Activated T-helper 2 cell treated with anti-CD3 and anti-CD28 coated beads, Interferon-gamma antibody, Interleukin-2, Interleukin-4, amounts not matched to agents 10 μg/mL and 5 μg/mL and 100 μg/mL, durations not matched to agents 14 hours and 24 hours and 36 hours (primary cell): ENCODE measurements at places on chromosomes 2 and 18. TPM values are rescaled to one million over a fixed set of nuclear protein-coding genes. Genes with fewer than 3 reads are reported as not detected.

ZCCHC2 gene
- 43.8 and 48.6 TPM in 2 replicates for total RNA-seq

ERMN gene
- 1.9 and 2.0 TPM in 2 replicates for total RNA-seq

CFAP65 gene
- not detected in 2 replicates for total RNA-seq

NYAP2 gene
- not detected in 2 replicates for total RNA-seq

- DNase-seq: no peak
These were observed 27.8 kb downstream of the CACNB4 start for GRCh38 chr2:152071092-152071491.

DNA sequence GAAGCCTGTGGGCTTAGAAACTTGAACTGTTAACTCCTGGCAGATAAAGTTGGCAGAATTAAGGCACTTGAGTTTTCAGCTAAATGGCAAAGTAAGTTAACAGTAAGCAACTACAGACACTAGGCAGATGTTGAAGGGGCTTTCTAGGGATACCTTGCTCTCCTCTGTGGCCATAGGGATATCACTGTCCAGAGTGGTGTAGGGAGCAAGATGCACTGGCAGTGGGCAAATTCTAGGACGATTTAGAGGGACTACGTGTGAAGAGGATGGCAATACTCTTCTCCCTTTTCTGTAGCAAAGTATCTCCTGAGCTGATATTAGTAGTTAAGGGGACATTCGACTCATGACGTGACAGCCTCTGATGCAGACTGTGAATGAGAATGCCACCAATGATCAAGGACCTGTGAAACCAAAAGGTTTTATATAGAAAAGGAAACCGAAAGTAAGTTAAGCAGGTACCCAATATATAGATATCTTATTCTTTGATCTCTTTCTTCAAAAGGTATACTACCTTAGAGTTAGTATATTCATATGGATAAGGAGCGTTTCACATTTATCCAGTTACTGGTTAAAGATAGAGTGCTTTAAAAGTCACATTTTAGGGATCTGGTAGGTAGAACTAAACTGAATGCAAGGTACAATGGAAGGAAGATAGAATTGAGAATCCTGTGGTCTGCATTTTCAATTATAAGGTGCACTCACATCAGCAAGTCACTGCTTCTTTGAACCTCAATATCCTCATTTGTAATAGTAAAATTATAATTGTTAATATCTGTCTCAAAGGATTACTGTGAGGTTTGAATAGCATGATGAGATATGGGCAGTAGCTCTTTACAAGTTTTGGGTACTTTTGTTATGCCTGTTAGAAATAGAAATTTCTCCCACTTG lies 106.4 kb downstream of the KCNH7 start:
- DNase-seq: no peak

- no peak for DNase-seq
These were observed 28.6 kb upstream of the SLC35F5 start for GRCh38 chr2:113784823-113785744.
